Stimulated activated CD4-positive, alpha-beta T cell treated with anti-CD3 and anti-CD28 coated beads, Interleukin-12 subunit alpha, Interleukin-12 subunit beta, amount 100 ng/mL, for 48 hours (primary cell): ENCODE measurements at places on chromosomes 16 and 17.

- DNase-seq, result peak; percentile 20
Observed at GRCh38 chr16:66275775-66276428, 90.6 kb upstream of the CDH5 start.

GRCh38 chr17:2484876-2485275 is 26.8 kb downstream of the METTL16 start:
- no peak for DNase-seq

DNA sequence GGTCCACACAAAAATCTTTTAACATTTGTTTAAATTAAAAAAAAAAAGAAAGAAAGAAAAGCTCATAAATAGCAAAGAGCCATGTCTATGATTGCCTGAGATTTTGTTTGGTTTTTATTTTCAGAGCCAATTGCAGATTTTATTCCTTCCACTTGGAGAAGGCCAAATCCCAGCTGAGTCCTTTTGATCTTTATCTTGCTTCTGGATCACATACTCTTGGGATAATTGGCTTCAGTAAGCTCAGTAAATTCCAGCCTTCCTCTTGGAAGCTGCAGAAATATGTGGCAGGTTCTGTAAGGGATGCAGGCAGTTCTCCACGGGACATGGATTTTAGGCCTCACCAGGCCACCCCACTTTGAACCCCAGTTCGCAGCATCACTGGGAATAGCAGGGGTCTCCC is 63.3 kb upstream of the TMC5 start:
- no peak for DNase-seq

DNA sequence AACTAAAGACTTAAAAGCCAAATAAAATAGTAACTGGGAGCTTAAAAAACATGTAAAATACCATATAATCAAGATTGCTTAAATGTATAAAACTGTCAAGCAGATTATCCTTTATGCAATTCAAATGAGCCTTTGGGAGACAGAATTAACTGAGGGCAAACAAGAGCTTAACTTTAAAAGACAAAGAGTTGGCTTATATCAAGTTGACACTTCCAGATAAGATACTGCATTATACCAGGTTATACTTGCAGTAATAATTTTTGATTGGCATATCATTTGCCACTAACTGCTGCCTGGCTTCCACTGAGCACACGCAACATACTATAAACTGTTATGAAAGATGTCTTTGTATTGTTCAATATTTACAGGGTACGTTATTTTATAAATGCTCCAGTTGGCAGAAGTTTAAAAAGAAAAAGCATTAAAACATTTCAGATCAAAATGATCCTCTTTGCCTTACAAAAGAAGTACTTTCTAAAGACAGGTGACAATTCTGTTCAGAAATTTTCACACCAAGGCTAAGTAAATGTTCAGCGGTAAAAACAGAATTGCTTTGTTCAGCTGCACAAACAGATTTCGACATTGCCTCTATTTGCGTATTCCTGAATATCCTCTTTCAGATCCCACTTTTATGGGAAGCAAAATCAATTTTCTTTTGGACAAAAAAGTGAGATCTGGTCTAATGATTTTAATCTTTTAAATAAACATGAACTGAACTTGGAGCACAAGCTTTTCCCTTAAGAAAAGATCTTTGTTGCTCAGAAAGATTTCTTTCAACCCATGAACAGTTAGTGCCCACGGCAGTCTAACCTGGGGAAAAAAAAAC is 50.7 kb downstream of the TOX3 start:
- no peak for DNase-seq

DNA sequence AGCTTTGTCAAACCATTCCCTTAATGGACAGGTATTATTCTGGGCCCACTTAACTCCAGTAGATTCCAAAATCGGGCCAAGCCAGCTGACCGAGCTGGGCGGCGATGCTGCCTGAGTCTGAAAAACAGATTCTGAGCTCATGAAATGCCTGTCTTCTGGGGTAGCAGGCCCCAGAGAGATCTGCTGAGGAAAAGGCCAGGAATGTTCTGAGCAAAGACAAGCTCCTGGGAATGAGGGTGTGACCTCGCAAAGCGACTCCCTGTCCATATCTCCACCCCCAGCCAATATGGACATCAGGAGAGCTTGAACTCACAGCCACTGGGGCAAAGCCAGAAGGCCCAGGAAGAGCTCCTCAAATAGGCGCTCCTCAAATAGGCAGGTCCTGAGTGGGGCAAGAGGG is 23.7 kb downstream of the ZNF423 start:
- DNase-seq, result no peak

GRCh38 chr16:68526143-68526781 is 12.8 kb upstream of the ZFP90 start:
- no peak for DNase-seq

DNA sequence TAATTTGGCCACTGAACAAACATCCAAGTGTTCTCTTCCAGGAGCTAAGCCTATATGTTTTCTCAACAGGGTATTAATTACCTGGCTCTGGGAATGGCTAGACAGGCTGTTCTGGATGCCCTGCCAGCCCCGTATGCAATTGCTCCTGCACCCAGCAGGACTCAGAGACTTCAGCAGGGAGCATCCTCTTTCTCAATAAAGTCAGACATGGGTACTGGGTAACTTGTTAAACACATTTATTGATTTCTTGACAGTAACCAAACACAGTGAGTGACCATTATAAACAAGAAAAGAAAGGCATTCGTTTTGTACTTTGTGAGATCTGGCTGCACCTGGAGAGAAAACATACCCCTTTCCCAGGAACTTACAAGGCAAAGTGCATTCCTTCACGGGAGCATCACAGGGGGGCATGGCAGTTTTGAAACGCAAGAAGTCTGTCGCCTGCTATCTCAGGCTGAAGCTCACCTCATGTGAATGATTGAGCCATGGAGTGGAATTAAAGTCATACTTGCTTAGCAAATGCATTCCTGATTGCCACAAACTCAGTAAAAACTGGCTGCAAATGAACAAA is 369.8 kb downstream of the UTP18 start:
- DNase-seq, result no peak

- DNase-seq, result no peak
Observed at GRCh38 chr16:70648606-70649005, 2.2 kb downstream of the IL34 start.
